ENCODE measurements at places on chromosomes 1 and 21.
A peak's percentile ranks its signal among the peaks of the same experiment; 100 is the strongest.

- no peak for DNase-seq
These were observed 4.1 kb downstream of the UROD start for GRCh38 chr1:45016090-45016697.

GRCh38 chr1:40476924-40477677 is at the start of gene ZFP69:
TSS of gene ZFP69 (plus strand) at chr1:40477290. CDS start at chr1:40479362, 2,072 bp downstream.
- DNase-seq = no peak

DNA sequence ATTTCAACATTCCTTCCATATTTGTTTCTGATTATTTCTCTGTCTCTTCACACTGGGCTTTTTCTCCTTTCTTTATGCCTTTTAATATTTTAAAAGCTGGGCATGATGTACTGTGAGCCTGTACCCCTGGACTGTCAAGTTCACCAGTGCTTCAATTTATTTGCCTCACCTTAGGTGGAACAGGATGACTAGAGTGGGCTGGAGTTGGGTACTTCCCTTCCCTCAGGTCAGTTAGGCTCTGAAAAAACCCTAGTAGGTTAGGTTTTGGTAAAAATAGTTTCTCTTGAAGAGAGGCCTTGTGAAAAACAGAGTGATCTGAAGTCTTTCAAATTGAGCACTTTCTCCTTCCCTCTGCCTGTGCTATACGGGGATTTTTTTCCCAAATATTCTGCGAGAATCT is 163.0 kb upstream of the LYPLAL1 start:
- DNase-seq = no peak

DNA sequence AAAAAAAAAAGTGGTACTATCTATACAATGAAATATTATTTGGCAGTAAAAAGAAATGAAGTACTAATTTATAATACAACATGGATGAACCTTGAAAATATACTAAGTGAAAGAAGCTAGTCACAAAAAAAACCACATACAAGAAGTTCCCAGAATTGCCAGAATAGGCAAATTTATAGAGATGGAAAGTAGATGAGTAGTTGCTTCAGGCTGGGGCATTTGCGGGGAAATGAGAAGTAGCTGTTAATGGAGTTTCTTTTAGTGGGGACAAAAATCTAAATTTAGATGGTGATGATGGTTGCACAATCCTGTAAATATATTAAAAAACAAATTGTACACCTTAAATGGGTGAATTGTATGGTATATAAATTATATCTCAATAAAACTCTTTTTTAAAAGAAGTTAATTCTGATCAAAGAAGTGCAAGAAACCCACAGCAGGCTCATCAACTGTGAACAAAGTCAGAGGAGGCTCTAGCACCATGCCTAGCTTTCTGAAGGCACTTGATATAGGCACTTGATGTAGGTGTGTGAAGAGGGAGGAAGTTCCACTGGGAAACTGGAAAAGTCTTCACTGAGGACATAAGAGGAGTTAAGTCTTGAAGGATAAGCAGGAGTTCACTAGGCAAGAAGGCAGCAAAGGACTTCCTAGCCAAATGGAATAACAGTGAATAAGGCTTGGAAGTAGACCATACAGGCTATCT is 52.5 kb downstream of the DMAP1 start:
- DNase-seq = no peak

DNA sequence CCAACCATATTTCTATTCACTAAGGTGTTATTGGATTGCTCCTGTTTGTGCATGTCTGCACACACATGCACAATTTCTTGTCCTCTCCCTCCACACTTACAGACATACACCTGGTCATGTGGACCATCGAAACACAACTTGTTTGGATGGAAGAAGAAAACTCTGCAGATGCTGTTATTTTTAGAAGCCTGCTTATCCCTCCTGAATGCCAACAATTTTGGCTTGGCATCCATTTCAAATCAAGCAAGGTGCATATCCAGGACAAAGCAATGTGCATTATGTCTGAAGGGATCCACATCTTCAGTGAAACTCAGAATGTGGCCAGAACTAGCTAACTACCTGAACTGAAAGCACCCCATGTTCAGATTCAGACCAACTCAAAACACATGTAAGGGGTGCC is 98.9 kb upstream of the ADAR start:
- DNase-seq = no peak

GRCh38 chr1:39957299-39958015 is 2.5 kb downstream of the MFSD2A start:
- DNase-seq = no peak

DNA sequence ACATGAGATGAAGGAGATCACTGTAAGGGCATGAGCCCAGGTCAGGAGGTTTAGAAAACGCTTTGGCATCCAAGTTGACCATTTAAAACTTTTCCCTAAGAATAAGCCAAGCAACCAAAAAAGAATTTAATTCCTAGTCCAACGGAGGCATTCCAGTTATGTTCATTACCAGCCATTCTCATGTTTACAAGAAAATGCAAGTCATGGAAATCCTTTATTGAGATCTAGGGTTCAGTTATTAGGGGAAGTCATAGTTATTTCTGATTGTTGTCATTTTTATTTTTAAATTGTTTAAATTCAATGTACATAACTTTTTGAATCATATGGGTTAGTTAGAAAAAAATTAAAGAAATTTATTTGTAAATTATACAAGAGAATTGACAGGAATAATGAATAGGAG is 24.5 kb downstream of the CFHR5 start:
- no peak for DNase-seq

- DNase-seq = no peak
These were observed 64.0 kb downstream of the ITPKB start for GRCh38 chr1:226674892-226675714.

GRCh38 chr1:109697066-109697465 is 9.4 kb downstream of the GSTM1 start:
- DNase-seq = no peak

- no peak for DNase-seq
These were observed 98.2 kb upstream of the ERG start for GRCh38 chr21:38596264-38597042.

DNA sequence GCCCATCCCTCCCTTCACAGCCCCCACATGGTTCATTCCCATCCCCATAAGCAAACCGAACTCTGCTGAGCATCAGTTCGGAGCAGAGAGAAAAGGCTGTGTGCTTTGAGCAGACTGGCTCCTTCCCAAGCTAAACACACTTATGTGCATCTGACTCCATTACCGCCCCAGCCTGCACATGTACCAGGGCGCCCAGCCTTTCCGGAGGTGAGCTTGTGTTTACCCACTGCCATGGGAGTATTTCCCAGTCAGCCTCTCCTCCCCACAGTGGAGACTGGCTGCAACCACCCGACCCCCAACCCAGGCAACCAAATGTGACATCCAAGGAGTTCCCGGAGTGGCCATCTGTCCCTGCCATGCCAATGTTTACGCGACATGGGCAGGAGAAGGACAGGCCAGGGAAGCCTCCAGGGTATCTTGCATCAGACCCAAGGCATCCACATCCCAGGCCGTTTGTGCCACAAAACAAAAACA is 9.4 kb downstream of the TIAM1 start:
- peak; percentile 71 for DNase-seq

DNA sequence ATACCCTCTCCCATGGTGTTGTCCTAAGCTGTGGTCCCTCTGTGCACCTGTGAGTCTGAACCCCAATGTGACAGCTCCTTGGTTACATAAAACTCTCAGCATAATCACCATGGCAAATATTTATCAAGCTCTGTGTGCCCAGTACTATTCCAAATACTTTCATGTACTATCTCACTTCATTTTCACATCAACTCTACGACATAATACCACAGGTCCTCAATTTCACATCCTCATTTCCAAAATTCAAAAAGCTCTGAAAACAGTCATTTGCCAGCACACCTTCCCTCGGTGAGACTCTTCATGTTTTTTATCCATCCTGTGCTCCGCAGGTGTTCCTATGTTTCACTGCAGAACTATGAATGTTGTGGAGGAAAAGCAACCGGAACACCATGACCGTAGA is 12.4 kb upstream of the CREG1 start:
- no peak for DNase-seq

- DNase-seq = no peak
These were observed 5.8 kb downstream of the ACTN2 start for GRCh38 chr1:236692128-236692527.

DNA sequence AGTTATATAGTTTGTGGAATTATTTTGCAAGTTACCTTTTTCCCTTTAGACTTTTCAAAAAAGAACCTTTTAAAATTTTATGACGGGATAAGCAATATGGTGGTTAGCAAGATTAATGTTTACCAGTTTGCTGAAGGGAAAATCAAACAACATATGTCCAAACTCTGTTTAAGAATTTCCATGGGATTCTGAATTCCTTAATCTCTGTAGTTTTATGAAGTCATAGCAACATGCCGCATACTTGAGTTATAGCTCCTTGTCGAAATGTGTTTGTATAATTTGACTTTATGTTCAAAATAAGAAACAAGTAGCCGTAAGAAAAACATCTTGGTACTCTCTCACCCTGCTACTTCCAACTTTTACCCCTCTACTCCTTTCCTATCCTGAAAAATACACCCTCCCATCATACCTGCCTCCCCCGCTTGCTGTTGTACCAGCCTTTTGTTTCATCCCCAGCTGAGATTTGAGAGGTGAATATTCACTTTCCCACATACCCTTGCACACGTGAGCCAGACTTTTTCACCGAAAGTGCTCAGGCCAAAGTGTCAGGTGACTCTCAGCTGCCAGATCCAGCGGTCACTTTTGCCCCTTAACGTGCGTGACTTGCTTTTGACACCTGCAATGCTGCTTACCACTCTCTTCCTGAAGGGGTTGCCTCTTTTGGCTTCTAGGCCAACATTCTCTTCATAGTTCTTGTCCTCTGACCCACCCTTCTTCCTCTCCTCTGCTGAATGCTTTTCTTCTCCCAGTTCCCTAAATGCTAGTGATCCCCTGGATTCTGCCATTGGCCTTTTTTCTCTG is 83.5 kb upstream of the ZNF326 start:
- DNase-seq = no peak

DNA sequence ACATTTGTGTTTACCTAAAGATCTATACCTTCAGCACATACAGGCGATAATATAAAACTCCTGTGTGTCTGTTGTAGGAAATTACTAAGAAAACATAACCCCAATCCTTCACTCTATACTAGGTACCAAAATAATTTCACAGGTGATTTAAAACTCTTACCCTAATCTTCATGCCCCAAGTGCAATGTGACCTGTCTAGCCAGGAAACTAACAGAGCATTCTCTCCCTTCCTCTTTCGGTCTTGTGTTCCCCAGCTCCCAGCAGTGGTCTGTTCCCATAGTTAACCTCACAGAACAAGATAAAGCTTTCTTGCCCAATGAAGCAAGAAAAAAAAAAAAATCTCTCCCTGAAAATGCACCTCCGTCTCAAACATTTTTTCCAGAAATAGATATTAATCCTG is 493.5 kb downstream of the DPYD start:
- DNase-seq = no peak

- DNase-seq = no peak
These were observed 917 bp downstream of the ETNK2 start for GRCh38 chr1:204150702-204151551.

- DNase-seq = no peak
These were observed 62.0 kb upstream of the LPGAT1 start for GRCh38 chr1:211892577-211892976.

DNA sequence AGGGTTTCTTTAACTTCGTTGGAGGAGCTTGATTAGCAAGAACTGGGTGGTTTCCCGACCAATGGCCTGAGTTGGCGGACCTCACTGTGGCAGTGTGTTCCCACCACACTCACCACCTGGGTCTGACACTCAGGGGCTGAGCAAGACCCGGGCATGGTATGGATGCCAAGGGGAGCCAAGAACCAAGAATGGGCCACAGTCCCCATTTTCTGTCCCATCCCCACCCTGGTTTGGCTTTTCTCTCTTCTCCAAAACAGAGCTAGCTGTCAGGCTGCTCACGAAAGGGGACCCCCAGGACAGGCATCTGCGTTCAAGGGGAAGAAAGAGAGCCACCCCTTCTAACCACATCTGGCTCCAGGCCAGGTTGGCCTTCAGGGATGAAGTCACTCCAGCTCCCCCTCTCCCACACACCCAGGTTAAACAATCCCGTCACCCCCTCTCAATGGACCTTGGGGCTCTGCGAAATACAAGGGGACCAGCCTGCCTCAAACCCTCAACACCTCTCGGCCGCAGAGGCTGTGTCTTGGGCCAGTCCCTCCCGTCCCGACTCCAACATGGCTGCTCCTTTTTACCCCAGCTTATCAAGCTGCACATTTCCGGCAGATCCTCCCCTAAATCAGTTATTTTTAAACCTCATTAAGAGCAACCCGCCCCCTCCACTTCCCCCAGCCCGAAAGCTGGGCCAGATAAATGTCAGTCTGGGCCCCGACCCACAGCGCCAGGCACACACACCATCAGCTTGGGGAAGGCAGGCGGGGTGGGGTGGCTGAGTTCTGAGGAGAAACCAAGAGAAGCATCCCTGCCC is 3.4 kb downstream of the TAGLN2 start:
- no peak for DNase-seq

DNA sequence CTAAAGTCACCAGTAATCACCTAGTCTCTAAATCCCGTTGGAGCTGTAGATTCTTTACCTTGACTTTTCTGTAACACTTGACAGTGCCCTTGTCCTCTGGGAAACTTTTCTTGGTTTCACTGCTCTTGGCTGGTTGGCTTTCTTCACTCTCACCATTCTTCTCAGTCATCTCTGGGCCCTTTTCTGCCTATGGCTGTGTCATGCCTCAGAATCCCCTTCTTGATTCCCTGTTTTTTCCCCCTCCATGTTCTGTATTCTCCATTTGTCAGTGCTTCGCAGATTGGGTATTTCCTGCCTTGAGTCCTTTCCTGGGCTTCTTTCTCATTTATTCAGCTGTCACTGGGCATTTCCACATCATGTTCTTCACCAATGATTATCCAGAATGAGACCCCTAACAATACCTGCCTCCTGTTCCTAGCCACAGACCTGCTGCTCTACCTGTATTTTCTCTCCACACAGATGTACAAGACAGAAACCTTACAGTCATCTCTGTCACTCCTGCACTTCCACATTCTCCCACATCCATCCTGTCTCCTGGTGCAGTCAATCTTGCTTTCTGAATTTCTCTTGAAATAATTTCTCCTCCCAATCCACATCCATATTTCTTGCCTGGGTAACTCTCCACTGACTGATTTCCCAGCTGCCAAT is 14.7 kb downstream of the UCK2 start:
- DNase-seq = no peak

GRCh38 chr1:156625436-156626078 is 6.3 kb downstream of the HAPLN2 start:
- no peak for DNase-seq

- DNase-seq = peak; percentile 55
These were observed 27.4 kb upstream of the CTPS1 start for GRCh38 chr1:40951943-40952743.

- DNase-seq = no peak
These were observed 57.8 kb upstream of the C1orf185 start for GRCh38 chr1:51044199-51044598.

DNA sequence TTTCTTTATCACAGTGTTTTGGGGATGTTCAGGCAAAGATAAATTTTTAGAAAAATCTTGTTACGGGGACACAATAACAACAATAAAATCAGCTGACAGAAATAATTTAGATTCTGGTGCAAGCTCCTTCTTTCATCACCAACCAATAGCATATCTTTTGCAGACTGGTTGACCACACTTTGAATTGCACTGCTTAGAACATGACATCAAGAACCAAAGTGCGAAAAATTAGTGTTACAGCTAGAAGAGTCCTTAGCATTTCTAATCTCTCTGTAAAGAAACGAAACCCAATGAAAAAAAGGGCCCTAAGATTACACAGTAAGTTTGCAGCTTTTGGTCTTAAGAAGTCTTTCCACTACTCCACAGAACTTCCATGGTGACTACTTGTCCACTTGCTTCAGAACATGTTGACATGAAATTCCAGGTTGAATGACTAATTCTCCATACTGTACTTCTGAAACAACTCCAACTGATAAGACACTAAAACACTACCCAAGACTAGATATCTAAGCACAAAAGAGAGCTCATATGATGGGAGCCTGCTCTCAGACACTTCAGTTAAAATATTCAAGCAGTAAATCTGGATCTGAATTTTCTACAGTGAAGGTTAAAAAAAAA is 31.3 kb downstream of the XKR8 start:
- DNase-seq = no peak
